ENCODE measurements at places on chromosomes 4 and X.
A peak's percentile ranks its signal among the peaks of the same experiment; 100 is the strongest.

DNA sequence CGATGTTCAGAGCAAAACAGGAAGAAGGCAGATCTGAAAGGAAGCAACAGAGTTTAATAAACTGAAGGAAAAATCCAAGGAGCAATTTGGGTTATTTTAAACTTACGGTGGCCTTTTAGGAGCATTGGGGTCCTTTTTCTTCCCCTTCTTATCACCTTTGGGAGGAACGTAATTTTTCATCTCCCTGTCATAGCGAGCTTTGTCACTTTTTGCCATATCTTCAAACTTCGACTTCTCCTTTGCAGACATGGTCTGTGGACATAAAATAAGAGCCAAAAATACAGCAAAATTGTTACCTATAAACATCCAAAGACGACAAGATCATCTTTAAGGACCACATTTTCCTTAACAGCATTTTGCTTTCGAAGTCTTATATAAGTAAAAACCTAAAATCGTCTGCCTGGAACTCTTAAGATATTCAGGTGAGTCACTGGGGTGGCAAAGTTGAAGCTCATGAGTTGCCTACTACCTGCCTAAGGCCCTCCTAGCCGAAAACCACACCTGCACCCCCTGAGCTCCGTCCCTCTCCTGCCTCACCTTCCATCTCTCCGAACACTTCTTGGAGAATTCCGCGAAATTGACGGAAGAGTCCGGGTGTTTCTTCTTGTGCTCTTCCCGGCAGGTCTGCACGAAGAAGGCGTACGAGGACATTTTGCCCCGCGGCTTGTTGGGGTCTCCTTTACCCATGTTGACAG is 1.0 kb downstream of the HMGB2 start:
- DNase-seq, result no peak

DNA sequence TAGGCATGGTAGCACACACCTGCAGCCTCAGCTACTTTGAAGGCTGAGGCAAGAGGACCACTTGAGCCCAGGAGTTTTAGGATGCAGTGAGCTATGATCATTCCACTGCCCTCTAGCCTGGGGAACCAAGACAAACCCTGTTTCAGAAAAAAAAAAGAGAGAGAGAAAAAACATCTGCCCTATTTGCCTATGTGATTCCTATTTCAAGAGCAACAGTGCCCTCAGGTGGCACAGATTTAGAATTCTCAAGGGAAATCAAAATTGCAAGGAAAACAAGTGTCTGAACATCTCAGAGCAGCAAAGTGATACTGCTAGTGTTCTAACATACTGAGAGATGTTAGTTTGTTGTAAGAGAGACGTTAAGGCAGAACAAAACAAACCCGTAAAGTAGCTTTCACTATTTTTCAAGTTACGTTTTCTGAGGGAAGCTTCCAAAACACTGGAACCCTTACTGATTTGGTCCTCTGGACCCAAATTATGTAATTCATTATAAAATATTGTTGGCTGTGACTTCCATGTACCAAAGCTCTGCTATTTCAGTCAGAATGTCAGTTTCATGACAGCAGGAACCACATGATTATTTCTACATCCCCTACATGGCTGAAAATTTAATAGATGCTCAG is 7.9 kb downstream of the BDH2 start:
- no peak for DNase-seq

GRCh38 chrX:73213734-73214425 is 771 bp downstream of the NAP1L2 start:
- no peak for DNase-seq

- no peak for DNase-seq
These were observed 365.0 kb downstream of the GPM6A start for GRCh38 chr4:175447016-175447415.

DNA sequence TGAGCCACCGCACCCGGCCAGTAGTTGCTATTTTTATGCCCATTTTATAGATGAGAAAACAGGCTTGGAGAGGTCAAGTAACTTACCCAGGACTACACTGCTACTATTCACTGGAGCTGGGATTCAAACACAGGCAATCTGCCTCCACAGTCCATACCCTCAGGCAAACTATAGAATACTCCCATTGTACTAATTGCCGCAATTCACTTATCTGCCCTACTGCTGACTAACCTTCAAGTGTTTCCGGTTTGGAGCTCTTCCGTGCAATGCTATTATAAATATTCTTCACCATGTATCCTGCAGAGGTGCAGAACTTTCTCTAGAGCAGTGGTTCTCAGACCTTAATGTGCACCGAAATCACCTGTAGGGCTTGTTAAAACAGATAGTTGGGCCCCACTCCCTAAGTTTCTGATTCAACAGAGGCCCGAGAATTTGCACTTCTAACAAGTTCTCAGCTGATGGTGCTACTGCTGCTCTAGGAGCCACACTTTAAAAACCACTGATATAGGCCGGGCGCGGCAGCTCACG is 1.9 kb upstream of the G3BP2 start:
- no peak for DNase-seq

GRCh38 chr4:74754218-74754617 is 40.1 kb downstream of the BTC start:
- DNase-seq, result no peak

DNA sequence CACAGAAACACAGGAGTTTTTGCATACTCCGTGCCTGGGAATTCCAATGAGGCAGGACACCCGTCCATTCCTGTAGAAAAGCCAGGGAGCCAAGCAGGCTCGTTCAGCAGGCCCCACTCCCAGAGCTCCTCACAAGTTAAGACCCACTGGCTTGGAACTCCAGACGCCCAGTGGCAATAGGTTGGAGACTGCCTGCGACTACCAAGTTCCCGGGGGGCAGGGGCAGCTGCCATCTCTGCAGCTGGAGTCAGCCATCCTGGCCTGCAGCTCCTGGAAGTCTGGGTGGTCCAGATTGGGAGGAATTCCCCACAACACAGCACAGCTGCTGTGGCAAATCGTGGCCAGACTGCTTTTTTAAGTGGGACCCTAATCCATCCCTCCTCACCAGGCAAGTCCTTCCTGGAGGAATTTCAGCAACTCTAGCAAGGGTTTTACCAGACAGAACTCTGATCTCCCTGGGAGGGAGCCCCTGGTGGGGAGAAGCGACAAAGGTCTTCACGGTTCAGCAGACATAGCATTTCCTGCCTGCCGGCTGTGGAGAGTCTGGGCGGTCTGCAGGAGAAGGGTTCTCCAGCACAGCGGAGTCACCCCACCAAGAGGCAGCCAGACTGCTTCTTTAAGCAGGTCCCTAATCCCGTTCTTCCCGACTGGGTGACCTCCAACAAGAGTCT is 231.9 kb downstream of the STPG2 start:
- no peak for DNase-seq

DNA sequence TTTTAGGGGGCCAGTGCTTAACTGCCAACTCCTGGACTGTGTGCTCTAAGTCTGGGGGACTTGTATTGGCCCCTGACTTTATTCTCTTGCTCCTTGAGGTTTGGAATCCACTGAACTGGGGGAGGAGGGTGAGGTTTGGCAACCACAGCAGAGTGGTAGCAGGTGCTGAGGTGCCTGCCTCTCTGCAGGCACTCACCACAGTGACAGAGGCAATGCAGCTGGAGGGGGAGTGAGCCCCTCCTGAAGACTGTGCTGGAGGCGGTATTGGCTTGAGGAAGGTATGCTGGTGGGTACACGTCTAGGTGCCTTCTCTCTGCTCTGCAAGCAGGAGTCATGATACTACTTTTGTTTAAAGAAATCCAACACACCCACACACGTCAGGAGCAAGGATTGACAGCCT is 24.6 kb downstream of the CFAP299 start:
- no peak for DNase-seq

DNA sequence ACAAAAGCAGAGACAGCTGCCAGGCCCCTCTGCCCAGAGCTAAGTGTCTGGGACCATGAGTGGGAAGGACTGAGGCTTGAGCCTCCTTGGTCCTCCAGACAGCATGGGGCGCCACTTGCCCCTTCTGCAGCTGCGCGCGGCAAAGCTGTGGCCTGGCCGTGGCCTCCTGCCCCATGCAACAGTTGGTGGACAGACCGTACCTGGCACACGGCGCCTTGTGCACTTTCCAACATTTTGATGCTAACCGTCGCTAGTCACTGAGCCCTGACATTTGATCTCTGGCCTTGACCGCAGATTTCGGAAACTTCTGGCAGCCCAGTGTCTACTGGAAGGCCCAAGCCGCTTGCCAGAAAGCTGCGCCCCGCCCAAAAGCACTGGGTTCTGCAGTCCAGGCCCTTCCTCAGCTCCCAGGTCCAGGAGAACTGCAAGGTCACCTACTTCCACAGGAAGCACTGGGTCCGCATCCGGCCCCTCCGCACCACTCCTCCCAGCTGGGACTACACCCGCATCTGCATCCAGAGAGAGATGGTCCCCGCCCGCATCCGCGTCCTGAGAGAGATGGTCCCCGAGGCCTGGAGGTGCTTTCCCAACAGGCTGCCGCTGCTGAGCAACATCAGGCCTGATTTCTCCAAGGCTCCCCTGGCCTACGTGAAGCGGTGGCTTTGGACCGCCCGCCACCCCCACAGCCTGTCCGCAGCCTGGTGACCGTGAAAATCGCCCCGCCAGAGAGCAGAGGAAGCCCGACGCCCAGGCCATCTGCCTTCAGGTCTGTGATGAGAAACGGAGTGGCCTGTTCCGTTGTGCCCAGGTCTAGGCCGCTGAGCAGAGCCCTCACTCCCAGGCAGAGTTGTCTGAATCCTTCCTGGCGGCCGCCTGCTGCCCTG is 35.3 kb upstream of the CA5B start:
- no peak for DNase-seq

DNA sequence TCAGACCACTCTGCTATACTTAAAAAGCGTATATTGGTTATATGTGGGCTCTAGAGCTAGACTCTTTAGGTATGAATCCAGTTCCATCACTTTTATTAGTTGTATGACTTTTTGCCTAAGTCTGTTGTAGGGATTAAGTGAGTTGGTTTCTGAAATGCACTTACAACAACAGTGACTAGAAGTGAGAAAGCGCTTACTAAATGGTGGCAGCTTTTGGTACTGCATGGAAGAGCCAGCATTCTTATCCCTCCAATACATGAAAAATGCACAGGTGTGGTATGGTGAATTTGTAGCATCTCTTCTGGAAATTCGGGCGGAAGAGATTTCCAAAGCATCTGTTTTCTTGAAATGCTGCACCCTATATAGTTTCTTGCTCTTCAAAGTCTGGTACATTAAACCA is 117.1 kb downstream of the SPANXA1 start:
- DNase-seq, result no peak

- no peak for DNase-seq
These were observed 51.3 kb downstream of the SMAD1 start for GRCh38 chr4:145533001-145533400.

GRCh38 chr4:86015412-86016350 is 344.2 kb downstream of the MAPK10 start:
- DNase-seq, result no peak

GRCh38 chrX:57595381-57595811 is 3.6 kb downstream of the ZXDB start:
- no peak for DNase-seq

- no peak for DNase-seq
These were observed 339.7 kb upstream of the HS3ST1 start for GRCh38 chr4:11768251-11768972.

DNA sequence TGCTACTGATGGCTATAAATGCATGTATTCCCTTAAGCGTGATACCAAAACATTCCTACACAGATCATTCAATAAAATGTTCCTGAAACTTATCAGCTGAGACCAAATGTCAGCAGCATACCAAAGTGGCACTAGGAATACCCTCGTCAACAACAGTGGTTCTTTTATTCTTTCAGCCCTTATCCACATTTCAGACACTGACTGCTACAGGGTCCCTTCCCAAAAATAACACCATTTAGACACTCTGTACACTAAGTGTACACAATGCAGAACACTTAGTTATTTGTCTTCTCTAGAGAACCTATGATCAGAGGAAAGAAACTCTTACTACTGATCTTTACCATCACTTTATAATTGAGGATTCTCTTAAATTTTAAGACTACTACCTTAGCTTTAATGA is 94.1 kb downstream of the ATRX start:
- DNase-seq, result no peak

GRCh38 chrX:132023896-132024386 is 839 bp downstream of the STK26 start:
- no peak for DNase-seq

DNA sequence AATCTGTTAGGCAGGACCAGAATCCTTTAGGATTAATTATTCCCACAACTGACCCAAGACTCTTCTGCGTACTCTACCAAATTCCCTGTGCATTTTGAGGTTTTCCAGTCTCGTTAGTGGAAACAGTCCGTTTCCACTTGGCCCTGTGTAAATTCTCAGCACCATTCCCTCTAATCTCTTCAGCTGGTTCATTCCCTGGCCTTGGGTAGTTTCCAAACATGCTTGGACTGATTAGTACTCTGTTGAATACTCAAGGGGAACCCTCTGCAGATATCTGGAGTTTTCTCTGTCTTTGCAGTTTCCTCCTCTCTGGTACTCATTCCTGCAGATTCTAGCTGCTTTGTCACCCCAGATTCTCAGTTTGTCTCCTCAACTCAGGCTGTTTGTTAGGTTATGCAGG is 80.4 kb downstream of the ZFX start:
- no peak for DNase-seq

- DNase-seq, result no peak
These were observed 146.8 kb downstream of the KLHL4 start for GRCh38 chrX:87664381-87664780.

GRCh38 chrX:1419545-1420355 is 27.8 kb upstream of the SLC25A6 start:
- peak; percentile 47 for DNase-seq

- DNase-seq, result no peak
These were observed 130.2 kb upstream of the SLC6A14 start for GRCh38 chrX:116306218-116306617.

- no peak for DNase-seq
These were observed 83.0 kb upstream of the KLHL4 start for GRCh38 chrX:87434618-87435017.

GRCh38 chrX:130895299-130895698 is 7.7 kb downstream of the ENOX2 start:
- DNase-seq, result no peak

DNA sequence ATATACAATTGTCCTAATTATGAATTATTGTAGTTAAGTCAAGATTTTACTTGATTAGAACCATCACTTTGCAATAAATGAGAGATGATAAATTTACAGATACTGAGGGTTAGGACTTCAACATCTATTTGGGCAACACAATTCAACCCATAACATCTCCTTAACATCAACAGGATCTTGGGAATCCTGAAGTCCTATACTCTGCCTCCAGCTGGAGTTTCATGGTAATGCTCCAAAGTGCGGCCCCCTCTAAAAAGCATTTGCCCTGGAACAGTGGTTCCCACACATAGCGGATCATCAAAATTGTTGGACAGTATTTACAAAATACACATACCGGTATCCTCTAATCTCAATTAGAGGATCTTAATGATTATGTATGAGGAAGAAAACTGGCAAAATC is 618.6 kb downstream of the CENPC start:
- no peak for DNase-seq

GRCh38 chr4:51845711-51846110 is 2.8 kb downstream of the DCUN1D4 start:
- DNase-seq, result no peak

DNA sequence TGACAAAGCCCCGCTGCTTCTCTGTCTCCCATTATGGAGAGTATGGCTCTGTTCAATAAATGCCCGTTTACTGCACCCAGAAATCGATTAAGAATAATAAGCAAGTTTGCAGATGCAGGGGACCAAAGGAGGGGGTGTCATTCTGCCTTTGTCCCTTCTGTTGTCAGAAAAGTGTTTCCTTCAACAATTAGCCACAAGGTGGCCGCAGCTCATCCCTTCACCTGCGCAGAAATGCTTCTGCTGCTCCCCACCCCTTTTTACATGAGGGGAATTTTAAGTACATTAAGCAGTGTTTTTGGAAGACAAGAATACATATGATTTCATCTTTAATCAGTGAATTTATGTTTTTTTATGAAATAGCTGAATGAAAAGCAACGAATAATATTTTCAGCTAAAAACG is 175.6 kb upstream of the ARX start:
- DNase-seq, result no peak

- no peak for DNase-seq
These were observed 29.8 kb upstream of the CCNG2 start for GRCh38 chr4:77127215-77127614.
